ENCODE measurements at places on chromosomes 5 and 9.
A peak's percentile ranks its signal among the peaks of the same experiment; 100 is the strongest.

DNA sequence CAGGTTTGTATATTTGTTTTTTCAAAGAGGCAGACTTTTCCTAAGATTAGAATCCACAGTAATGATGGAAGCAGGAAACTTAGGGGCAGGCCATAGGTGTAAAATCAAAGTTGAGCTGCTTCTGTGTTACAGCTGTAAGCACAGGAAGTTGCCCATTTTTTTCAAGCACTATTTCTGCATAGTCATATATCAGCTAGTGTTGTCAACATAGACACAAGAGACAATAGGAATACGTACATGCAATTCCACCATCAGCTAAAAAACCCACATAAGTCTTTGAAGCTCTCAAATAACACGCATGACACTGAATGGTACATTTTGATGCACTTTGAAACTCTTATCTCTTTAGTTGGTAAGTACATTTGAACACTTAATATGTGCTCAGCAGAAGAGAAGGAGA, 20.2 kb upstream of the SMIM15 start:
- DNase-seq: no peak

DNA sequence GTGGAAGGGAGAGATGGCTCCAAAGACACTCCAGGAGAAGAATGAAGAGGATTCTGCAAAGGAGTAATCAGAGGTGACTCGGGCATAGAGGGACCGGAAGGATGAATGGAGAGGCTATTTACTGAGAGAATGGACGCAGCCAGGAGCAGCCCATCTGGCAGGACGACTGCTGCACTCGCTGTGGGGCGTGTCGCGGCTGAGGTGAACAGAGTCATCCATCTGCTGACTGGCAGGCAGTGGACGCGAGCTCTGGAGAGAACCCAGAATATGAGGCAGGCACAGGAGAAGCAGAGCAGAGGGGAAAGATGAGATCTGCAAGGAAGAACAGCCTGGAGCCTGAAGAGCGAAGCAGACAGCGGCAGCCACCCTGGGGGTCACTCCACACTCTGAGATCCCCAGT, 16.4 kb downstream of the FGF1 start:
- DNase-seq: no peak

- no peak for DNase-seq
These were observed 92.8 kb downstream of the MVB12B start for GRCh38 chr9:126419475-126419874.

DNA sequence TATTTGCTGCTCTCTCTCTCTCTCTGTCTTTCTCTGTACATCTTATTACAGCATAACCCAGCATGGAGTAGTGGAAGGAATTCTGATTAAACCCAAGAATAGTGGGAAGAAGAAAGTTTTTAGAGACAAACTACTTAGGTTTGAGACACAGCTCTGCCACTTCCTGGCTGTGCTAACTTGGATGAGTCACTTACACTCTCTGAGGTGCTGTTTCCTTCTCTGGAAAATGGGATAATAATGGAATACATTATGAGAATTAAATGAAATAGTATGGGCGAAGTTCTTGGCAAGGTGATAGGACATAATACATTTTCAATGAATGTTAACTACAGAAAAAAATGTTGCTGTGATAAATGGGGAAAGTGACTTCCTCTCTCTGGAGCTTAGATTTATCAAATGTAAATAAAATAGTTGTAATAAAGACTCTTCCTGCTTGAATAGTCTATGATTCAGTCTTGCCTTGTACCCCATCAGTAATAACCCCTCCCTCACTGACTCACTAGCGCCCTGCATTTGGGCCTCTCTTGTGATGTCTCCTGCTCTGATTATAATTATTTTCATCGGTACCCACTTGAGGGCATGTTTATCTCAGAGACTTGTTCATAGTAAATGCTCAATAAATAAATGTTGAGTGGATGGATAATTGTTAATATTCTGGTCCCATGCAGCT, 27.6 kb downstream of the KIF4B start:
- no peak for DNase-seq

- no peak for DNase-seq
These were observed 45.4 kb downstream of the ZNF608 start for GRCh38 chr5:124701016-124701415.

DNA sequence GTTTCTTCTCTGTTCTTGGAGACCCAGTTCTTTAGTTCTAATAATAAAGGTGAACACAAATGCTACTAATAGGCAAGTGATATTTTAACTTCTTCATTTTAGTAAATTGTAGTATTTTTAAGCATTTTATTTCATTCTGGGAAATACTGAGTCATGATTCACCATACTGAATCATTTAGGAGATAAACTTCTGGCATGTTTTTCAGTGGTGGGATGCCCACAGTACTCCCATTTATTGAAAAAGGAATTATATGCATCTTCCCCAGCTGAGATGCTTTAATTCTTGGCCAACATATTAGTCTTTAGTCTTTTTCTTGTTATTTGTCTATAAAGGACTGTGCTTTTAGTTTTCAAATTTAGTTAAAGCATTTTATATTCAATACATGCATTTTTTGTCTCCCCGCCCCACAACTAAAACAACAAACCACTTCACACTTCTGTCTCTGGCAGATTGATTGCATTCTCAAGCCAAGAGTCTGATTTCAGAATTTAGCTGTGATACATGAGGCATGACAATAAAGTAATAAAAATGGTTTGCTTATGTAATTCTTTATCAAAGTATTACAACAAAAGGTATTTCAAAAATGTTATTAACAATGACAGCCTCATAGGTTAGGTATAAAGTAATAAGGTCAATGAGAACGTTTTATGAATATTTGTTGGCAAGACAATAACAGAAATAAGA, 125.2 kb upstream of the CDH18 start:
- DNase-seq: peak; percentile 30

DNA sequence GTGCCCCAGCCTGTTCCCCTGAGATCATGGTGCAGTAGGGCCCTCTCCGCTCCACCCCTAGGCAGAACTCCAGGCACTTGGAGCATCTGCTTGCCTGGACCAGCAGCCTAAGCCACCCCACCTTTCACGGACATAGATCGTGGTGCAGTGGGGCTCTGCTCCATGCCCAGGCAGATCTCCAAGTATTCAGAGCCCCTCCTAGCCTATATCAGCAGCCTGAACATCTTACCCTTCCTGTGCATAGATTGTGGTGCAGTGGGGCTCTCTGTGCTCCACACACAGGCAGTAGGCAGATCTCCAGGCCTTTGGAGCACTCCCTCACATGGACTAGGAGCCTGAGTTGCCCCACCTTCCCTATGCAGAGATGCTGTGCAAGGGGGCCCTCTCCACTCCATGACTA, 103.0 kb downstream of the GLIS3 start:
- DNase-seq: no peak

GRCh38 chr9:125771037-125771436, 23.9 kb downstream of the PBX3 start:
- DNase-seq: no peak

DNA sequence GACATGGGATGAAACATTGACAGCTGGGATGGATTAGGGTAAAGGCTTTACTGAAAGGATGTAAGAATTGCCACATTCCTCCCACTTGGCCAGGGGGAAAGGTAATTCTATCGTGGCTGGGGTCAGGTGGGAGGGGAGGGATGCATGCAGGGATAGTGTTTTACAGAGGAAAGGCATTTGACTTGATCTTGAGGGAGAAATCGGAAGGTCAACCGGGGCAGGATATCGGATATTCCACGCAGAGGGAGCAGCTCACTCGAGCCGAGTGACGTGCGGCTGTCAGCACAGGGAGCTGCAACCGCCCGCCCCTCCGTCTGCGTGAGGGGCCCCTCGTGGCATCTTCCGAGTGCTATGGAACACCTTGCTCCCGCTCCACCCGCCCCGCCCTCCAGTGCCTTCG, 63.4 kb upstream of the ADAMTS2 start:
- DNase-seq: no peak

- DNase-seq: no peak
These were observed 43.1 kb downstream of the ELL2 start for GRCh38 chr5:95918421-95919006.

DNA sequence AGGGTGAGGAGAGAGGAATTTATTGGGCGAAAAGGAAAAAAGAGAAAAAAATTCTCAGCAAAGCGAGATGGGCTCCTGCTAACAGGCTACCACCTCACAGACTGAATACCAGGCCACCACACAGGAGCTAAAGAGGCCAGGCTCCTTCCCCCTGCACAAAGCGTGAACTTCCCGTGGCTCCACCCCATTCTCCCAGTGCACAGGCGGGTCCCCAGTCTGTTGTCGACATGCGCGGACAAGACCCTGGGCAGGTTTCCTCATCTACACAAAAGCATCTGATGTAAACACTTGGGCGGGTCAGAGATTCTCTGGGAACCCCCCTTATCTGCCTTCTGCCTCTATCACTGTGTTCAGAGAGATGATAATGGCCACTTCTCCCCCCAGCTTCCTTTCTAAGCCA, 34.2 kb downstream of the IL31RA start:
- no peak for DNase-seq

GRCh38 chr5:67515762-67516161, 319.2 kb upstream of the CD180 start:
- no peak for DNase-seq

DNA sequence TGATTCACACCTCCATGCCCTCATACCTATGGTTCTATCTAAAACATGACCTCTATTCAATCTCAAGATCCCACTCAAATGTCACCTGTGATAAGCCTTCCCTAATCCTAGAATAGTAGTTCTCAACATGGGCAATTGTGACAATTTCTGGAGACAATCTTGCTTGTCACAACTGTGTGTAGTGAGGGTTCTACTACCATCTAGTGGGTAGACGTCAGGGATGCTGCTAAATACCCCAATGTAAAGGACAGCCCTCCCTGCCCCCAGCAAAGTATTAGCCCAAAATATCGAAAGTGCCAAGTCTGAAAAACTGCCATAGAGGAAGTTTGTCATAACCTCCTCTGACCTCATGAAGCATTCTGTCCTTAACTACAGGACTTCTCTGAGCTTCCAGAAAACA, 32.0 kb downstream of the TBCA start:
- DNase-seq: no peak

- peak; percentile 91 for DNase-seq
These were observed at the start of gene IL11RA for GRCh38 chr9:34651876-34652601. TSS of gene IL11RA (plus strand) at chr9:34652185. CDS start at chr9:34655218, 3,033 bp downstream.

- no peak for DNase-seq
These were observed 36.8 kb upstream of the STARD4 start for GRCh38 chr5:111548992-111549649.

GRCh38 chr5:108521011-108521700, 139.3 kb upstream of the FBXL17 start:
- DNase-seq: no peak

- no peak for DNase-seq
These were observed 119.4 kb downstream of the WNK2 start for GRCh38 chr9:93303258-93303771.

DNA sequence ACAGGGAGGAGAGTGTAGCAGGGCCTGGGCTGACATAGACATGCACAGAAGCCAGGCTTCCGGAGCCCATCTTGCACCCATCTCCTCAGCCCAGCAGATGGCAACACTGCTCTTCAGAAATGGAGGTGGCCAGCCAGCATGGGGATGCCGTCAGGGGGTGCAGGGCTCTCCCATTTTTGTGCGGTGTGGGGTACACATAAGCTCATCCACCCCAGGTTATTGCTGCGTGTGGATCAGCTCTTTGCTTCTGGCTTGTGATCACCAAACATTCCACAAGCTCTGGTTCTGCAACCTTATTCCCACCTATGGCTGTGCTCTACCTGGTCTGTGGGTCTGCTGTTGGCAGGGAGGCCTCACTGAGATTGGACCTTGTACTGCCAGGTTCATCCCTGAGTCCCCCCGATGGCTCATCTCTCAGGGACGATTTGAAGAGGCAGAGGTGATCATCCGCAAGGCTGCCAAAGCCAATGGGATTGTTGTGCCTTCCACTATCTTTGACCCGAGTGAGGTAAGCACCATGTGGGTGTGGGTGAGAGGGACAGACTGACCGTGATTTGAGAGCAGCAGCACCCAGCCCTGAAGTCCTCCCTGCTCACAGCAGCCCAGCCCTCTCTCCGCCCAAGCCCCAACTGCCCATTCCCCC, 17.3 kb downstream of the SLC22A5 start:
- DNase-seq: peak; percentile 87

- peak; percentile 53 for DNase-seq
These were observed 22.8 kb upstream of the ANKRD18A start for GRCh38 chr9:38642951-38643814.

GRCh38 chr9:24351973-24352372, 193.7 kb downstream of the IZUMO3 start:
- DNase-seq: no peak

GRCh38 chr9:16446636-16447035, 423.8 kb downstream of the BNC2 start:
- no peak for DNase-seq

DNA sequence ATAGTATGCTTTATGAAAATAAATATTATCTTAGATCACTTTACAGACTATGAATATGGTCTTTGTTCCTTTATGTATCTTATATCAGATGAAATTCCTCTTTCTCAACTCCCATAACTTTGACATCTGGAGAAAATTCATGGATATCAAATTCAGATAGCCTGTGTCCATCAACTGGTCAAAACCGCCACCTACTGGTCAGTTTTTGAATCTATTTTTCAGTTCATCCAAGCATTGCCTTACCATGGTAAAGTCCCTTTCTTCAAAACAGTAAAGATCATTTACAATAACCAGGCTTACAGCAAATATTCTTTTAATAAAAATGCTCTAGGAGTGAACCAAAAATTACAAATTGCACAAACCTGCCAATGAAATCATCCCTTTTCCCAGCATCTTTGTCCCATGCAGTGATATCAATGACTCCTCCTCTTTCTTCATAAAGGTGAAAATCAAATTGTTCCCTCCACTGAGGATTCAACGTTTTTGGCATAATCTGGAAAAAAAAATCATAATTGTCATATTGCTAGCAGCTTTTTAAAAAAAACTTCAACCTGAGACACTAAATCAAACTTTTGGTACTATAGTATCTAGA, 290.5 kb downstream of the SLF1 start:
- peak; percentile 26 for DNase-seq

GRCh38 chr9:92971776-92972175, 24.5 kb downstream of the FGD3 start:
- DNase-seq: no peak

- DNase-seq: no peak
These were observed 441.5 kb downstream of the RASEF start for GRCh38 chr9:82621447-82621846.

DNA sequence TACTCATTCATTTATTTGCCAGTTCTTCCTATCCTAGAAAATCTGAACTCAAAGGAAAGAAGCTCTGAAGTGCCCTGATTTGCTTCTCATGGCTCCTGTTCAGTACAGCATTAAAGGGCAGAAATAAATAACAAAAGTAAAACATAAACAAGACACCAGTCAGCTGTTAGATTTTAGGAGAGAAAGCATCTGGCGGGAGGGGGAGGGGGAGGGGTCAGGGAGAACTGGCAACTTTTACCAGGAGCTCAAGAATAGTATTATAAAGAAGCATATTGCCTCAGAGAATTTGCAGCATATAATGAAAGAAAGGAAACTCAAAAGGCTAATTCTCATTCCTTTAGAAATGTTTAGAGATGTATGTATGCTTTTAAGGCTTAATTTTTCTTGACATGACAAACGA, 68.1 kb downstream of the SEMA6A start:
- DNase-seq: no peak

GRCh38 chr9:135077497-135078200, 9.8 kb upstream of the OLFM1 start:
- DNase-seq: no peak
